ENCODE measurements at places on chromosomes 13 and 19.

- no peak for DNase-seq
Measured at GRCh38 chr19:14159059-14159458, 22.7 kb upstream of the ASF1B start.

- no peak for DNase-seq
Measured at GRCh38 chr13:27290715-27291114, 20.1 kb downstream of the RASL11A start.

- no peak for DNase-seq
Measured at GRCh38 chr13:97215325-97215724, 6.8 kb upstream of the MBNL2 start.

GRCh38 chr13:37011002-37011401 is 10.4 kb downstream of the EXOSC8 start:
- DNase-seq = no peak

GRCh38 chr13:40255551-40255950 is 410.9 kb downstream of the FOXO1 start:
- no peak for DNase-seq

DNA sequence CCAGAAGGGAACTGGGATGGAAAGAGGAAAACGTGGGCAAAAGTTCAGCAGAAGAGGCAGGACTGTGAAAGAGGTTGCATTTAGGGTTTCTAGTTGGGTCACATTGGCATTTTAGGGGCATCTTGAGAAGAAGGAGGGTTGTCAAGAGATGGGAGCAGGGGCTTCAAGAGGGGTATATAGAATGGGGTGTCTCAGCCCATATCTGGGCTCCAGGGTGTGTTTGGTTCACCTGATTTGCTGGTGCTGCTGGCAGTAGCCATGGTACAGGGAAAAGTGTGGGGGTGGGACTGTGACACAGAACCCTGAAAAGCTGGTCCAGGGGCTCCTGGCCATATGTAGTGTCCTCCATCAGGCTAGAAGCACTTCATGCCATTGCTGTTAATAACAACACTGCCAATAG is 22.5 kb downstream of the MAST3 start:
- no peak for DNase-seq

GRCh38 chr13:100630555-100630954 is 42.0 kb upstream of the GGACT start:
- no peak for DNase-seq
